ENCODE measurements at places on chromosomes 3 and 15.
A peak's percentile ranks its signal among the peaks of the same experiment; 100 is the strongest.

DNA sequence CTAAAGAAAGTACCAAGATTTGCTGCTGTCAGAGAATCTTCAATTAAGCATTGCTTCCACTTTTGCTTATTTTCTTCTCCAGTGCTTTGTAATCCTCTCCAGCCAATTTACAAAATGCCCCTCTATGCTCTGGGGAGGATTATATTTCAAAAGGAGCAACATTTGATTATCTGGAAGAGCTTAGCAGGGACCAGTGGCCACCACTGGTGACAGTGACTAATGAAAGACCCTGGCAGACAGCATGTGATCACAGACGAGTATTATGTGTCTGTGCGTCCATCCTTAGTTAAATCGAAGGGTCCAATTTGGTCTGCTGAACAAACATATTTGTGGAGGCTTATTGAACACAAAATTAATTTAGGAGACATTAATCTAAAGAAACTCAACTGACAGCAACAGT, 152.6 kb downstream of the ZNF621 start:
- DNase-seq: no peak

- no peak for DNase-seq
Observed at GRCh38 chr3:188633206-188633605, 479.2 kb downstream of the LPP start.

DNA sequence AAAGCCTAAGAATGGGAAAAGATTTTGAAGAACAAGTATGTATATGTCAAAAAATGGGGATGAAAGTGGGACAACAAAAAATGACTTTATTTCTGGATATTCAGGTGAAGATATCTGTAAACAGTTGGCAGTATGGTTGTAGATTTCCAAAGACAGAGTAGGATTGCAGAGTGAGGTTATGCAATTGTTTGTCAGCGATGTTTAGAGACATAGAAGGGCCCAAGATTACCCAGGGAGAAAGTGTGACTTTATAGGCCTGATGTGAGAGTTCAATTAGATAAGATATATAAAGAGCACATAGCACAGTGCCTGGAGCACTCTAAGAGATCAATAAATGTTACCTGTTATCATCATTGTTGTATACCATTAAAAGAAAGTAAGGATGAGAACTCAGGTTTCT, 319.8 kb downstream of the DOCK3 start:
- DNase-seq: no peak

DNA sequence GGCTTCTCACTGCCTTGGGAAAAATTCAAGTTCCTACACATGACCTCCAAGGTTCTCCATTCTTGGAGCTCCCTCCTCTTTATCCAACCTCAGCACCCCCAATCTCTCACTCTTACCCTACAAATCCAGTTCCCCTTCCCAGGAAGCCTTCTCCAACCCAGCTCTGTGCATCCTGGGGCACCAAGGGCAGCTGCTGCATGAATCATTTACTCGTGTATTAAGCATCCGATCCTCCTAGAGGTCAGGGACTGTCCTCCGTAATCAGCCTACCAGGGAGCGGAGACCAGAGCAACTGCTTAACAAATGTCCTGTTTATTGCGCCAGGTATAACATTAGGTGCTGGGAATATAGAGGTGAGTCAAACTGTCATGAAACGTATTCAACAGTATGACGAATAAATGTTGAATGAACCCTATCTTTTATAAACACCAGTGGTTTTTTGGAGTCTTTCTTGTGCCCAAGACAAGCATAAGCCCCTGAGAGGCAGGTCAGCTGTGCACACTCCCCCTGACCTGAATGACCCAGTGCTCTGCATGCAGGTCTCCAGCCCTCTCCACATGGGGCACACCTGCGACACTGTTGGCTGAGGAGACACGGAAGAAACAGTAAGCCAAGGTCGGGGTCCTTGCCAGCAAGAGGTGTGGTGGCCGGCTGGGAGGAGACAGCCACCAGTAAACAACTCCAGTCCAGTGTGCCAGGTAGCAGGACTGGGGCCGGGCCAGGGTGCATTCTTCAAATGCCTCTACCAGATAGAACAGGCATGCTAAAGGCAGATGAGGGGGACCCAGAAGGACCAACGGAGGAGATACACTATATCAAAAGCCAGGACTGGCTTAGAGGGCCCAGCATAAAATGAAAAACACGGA, 27.6 kb downstream of the ANP32A start:
- no peak for DNase-seq

DNA sequence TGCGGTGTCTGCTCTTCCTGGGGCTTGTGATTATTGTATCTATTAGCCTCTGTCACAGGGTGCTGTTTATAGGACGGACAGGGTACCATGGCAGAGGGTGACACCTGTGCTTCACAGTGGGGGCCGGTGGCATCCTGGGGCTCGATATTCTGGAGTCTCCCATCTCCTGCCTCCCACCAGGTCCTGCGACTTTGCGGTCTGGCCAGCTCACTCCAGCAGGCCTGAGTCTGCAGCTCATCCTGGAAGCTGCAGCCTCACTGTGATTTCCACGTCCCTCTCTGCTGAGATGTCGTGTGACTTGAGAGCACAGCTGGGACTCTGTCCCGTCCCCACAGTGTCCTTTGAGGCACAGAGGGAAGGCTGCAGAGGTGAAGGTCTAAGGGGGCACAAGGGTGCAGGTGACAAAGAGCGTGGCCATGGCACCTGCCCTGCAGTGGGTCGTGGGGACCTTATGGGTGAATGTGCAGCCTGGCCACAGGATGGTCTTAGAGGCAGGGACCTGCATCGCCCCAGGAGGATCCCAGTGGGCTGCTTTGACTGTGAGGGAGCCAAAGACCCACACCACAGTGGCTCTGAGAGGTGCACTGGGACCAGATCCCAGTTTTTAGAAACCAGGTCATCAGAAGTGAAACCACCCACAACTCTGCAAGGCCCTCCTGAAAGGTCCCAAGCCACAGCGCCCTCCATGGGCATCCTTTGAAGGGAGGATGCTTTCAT, 172.8 kb downstream of the KLF13 start:
- DNase-seq: no peak

- DNase-seq: no peak
Observed at GRCh38 chr15:27121672-27122071, 150.7 kb downstream of the GABRG3 start.

- peak; percentile 51 for DNase-seq
Observed at GRCh38 chr3:34178415-34178814, 380.0 kb downstream of the PDCD6IP start.

GRCh38 chr15:27741226-27741860, 357.8 kb downstream of the OCA2 start:
- no peak for DNase-seq

- peak; percentile 93 for DNase-seq
Observed at GRCh38 chr3:170689296-170689829, 103.5 kb upstream of the SLC7A14 start.

DNA sequence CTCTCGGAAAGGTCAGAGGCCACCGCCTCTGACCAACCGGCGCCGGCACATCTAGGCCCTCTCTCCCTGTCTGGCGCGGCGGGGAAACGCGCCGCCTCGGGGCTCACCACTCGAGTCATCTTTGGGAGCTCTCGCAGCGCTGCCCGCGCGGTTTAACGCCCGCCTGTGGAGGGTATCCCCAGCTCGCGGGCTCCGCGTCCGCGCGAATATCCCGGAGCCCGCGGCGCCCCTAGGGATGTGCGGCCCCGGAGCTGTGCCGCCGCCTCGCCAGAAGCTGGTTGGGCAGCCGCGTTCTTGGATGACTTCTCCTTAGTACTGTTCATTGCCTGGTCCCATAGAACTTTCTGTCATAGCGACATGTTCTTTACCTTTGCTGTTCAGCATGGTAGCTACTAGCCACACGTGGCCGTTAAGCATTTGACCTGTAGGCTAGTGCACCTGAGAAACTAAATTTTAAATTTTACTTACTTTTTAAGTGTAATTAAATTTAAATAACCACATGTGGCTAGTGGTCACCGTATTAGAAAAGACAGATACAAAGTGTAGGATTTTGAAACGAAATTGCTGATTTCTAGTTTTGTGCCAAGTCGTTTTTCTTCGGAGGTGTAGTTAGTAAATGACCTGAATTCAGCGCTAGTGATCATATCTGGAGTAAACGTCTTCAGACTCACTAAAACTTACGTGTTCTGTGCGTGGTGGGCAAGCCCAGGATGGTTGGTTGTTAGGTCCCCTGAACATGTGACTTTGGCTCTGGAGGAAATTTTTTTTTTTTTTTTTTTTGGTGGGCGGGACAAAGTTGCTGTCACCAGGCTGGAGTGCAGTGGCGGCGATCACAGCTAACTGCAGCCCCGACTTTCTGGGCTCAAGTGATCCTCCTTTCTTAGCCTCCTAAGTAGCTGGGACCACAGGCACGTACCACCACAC, 835 bp downstream of the ARIH2 start:
- DNase-seq: peak; percentile 30

DNA sequence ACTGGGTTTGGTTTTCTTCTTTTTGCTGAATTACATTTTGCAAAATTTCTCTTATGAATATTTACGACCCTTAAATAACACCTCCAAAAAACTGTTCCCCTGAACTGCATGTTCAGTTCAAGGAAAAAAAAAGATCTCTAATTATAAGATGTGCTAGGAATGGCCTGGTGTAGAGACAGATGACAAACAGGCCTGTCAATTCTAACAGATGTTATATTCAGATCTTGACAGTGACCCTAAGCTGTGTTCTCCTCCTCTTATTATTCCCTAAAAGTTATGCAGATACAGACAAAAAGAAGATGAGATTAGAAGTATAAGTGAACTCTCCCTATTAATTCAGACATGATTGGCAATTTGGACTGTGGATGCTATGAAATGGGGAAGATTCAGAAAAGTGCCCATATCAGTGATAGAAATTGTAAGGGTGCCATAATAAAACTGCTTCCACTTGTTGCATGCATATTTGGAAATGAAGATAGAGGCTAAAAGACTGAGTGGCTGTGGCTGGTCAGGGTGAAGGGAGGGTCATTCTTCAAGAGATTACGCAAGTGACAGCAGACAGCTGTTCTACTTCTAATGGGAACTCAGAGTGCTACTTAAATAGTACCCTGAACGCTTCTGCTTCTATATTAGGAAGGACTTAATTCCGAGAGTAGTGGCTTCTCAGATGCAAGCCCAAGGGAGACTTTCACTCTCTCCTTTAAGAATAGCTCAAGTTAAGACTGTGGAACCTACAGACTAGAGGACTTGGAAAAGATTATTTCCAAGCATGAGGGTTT, 75.5 kb downstream of the ADAMTS9 start:
- DNase-seq: no peak

- no peak for DNase-seq
Observed at GRCh38 chr3:89032346-89033013, 74.9 kb upstream of the EPHA3 start.

All from HS-27A (cell line).